ENCODE measurements at places on chromosomes 1 and 21. TPM values are rescaled to one million over a fixed set of nuclear protein-coding genes. Genes with fewer than 3 reads are reported as not detected.

DNA sequence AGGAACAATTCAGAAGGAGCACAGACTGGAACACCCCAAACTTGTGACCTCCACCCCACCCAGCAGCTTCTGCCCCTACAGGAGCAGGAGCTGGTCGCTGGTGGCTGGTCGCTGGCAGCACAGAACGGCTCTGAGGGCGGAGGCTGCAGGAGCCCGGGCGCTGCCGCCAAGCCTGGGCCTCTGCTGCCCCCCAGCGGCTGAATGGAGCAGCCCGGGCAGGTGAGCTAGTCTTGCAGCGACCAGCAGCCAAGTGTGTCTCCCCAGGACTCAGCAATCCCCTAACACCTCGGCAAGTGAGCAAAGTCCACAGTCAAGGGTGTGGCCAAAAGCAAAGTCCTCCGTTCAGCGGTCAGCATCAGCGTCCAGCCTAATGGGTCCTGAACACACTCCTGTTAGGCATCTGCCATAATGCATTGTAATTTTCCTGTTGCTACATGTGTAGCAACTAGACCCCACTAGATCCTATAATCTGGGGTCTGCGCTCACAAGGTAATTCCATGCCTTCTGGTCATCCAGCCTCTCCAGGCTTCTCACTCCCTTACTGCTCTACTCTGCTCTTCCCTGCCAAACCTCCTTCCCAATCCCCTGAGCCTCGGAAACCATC is 12.1 kb upstream of the GJB5 start:
- no peaks in the 10 kb centered on the region for H3K36me3 ChIP-seq
- DNase-seq: no peak
- H3K4me1 ChIP-seq: peaks cover 3% of the 10 kb centered on the region
- H3K27ac ChIP-seq: no peak overlapping the region
- H3K27me3 ChIP-seq: peaks cover under 1% of the 10 kb centered on the region
- no peak overlapping the region for H3K4me3 ChIP-seq

- no peak overlapping the region for H3K27ac ChIP-seq
- DNase-seq: no peak
- no peaks in the 10 kb centered on the region for H3K4me1 ChIP-seq
- no peak overlapping the region for H3K4me3 ChIP-seq
Measured at GRCh38 chr21:31132574-31133242, 94.4 kb upstream of the KRTAP19-8 start.

- no peaks in the 10 kb centered on the region for H3K36me3 ChIP-seq
- no peaks in the 10 kb centered on the region for H3K27me3 ChIP-seq
- peak; percentile 91 for DNase-seq
- H3K4me1 ChIP-seq: no peaks in the 10 kb centered on the region
- no peak overlapping the region for H3K4me3 ChIP-seq
- no peak overlapping the region for H3K27ac ChIP-seq
Measured at GRCh38 chr21:45735259-45736000, 91.9 kb downstream of the PCBP3 start.

- H3K36me3 ChIP-seq: no peaks in the 10 kb centered on the region
- no peaks in the 10 kb centered on the region for H3K27me3 ChIP-seq
- no peaks in the 10 kb centered on the region for H3K4me1 ChIP-seq
- H3K4me3 ChIP-seq: no peak overlapping the region
- H3K27ac ChIP-seq: no peak overlapping the region
Measured at GRCh38 chr1:248155927-248156326, 11.0 kb downstream of the OR2M5 start.

- no peaks in the 10 kb centered on the region for H3K27me3 ChIP-seq
- H3K4me1 ChIP-seq: peaks cover 15% of the 10 kb centered on the region
- H3K4me3 ChIP-seq: no peak overlapping the region
- H3K27ac ChIP-seq: no peak overlapping the region
- H3K36me3 ChIP-seq: peaks cover 6% of the 10 kb centered on the region
Measured at GRCh38 chr21:41873005-41873404, 6.1 kb downstream of the PRDM15 start.

GRCh38 chr21:43208561-43209332 is 39.9 kb downstream of the CRYAA start:
- no peak overlapping the region for H3K27ac ChIP-seq
- peaks cover 13% of the 10 kb centered on the region for H3K4me1 ChIP-seq
- H3K27me3 ChIP-seq: peaks cover 33% of the 10 kb centered on the region
- no peak overlapping the region for H3K4me3 ChIP-seq

- H3K4me1 ChIP-seq: peaks cover 21% of the 10 kb centered on the region
- no peaks in the 10 kb centered on the region for H3K27me3 ChIP-seq
- no peak for DNase-seq
- H3K27ac ChIP-seq: no peak overlapping the region
Measured at GRCh38 chr1:64755361-64755760, 10.5 kb downstream of the RAVER2 start.

DNA sequence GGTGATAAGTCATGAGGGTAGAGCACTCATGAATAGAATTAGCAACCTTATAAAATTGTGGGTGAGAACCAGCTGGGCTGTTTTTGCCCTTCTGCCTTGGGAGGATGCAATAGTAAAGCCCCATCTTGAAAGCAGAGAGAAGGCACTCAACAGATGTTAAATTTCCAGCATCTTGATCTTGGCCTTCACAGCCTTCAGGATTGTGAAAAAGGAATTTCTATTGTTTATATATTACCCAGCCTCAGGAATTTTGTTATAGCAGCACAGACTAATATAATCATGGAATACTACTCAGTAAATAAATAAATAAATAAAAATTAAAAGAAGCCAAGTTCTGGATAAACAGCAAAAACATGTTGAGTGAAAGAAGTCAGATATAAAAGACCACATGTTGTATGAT is 175.2 kb downstream of the KCNT2 start:
- no peaks in the 10 kb centered on the region for H3K27me3 ChIP-seq
- no peaks in the 10 kb centered on the region for H3K36me3 ChIP-seq
- no peak for DNase-seq
- H3K27ac ChIP-seq: no peak overlapping the region

Gene INPP5B
- 31.1 TPM for total RNA-seq

- H3K27me3 ChIP-seq: no peaks in the 10 kb centered on the region
- DNase-seq: no peak
- H3K27ac ChIP-seq: no peak overlapping the region
- no peaks in the 10 kb centered on the region for H3K4me1 ChIP-seq
- no peak overlapping the region for H3K4me3 ChIP-seq
Measured at GRCh38 chr1:115717541-115717940, 51.0 kb downstream of the CASQ2 start.

- no peak overlapping the region for H3K4me3 ChIP-seq
- no peaks in the 10 kb centered on the region for H3K4me1 ChIP-seq
- H3K27me3 ChIP-seq: no peaks in the 10 kb centered on the region
- no peaks in the 10 kb centered on the region for H3K36me3 ChIP-seq
- H3K27ac ChIP-seq: no peak overlapping the region
- DNase-seq: peak; percentile 45
Measured at GRCh38 chr21:35635261-35635660, 425.1 kb downstream of the SETD4 start.

GRCh38 chr1:43536864-43537358 is 6.2 kb downstream of the PTPRF start:
- H3K36me3 ChIP-seq: no peaks in the 10 kb centered on the region
- DNase-seq: no peak

DNA sequence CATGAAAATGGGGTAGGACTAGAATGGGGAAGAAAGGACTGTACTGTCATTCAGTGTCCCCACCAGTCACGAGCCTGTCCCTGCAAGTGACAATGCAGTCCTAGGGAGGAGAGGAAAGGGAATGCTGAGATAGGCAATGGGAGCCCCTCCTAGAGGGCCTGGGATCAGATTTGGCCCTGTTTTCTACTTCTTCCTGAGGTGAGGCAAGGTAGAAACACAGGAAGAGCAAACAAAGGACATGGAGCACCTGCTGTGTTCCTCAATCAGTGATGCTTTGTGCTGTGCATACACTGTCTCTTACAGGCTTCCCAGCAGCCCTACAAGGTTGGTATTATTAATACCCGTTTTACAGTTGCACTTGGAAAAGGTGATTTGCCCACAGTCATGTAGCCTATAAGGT is 6.1 kb downstream of the FABP3 start:
- H3K27me3 ChIP-seq: no peaks in the 10 kb centered on the region
- no peak overlapping the region for H3K27ac ChIP-seq
- DNase-seq: no peak
- no peaks in the 10 kb centered on the region for H3K4me1 ChIP-seq
- peaks cover 29% of the 10 kb centered on the region for H3K36me3 ChIP-seq

DNA sequence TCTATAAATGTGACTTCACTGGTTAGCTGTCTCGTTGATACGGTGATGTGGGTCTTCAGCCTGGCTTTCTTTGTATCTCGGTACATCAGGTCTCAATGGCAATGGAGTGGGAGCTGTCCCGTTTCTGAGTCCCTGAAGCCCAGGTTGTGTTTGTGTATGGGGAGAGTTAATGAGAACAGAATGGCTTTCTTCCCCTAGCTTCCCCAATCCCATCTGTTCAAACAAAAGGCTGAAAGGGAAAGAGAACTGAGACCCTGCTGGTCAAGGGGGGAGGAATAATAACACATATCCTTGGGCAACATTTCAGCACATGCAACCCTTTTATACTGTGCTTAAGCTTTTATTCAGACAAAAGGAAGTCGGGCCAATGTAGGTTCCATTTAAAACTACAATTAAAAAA is 28.4 kb upstream of the CASQ2 start:
- no peak overlapping the region for H3K4me3 ChIP-seq
- no peak for DNase-seq
- H3K36me3 ChIP-seq: no peaks in the 10 kb centered on the region
- H3K27me3 ChIP-seq: peaks cover 24% of the 10 kb centered on the region
- H3K27ac ChIP-seq: no peak overlapping the region

Gene LHX4
- total RNA-seq: not detected

Gene EXTL1
- total RNA-seq: not detected

- peak; percentile 90 for DNase-seq
- no peaks in the 10 kb centered on the region for H3K4me1 ChIP-seq
- no peak overlapping the region for H3K4me3 ChIP-seq
- peaks cover 57% of the 10 kb centered on the region for H3K27me3 ChIP-seq
- no peak overlapping the region for H3K27ac ChIP-seq
Measured at GRCh38 chr1:30413606-30414005, 309.8 kb downstream of the MATN1 start.

Gene SH3BGR
- 9.7 TPM for total RNA-seq

Gene CLCA1
- total RNA-seq: not detected

GRCh38 chr1:71223641-71224340 is 143.0 kb upstream of the ZRANB2 start:
- no peak overlapping the region for H3K4me3 ChIP-seq
- no peak overlapping the region for H3K27ac ChIP-seq
- no peak for DNase-seq
- H3K36me3 ChIP-seq: no peaks in the 10 kb centered on the region
- H3K27me3 ChIP-seq: no peaks in the 10 kb centered on the region
- no peaks in the 10 kb centered on the region for H3K4me1 ChIP-seq

DNA sequence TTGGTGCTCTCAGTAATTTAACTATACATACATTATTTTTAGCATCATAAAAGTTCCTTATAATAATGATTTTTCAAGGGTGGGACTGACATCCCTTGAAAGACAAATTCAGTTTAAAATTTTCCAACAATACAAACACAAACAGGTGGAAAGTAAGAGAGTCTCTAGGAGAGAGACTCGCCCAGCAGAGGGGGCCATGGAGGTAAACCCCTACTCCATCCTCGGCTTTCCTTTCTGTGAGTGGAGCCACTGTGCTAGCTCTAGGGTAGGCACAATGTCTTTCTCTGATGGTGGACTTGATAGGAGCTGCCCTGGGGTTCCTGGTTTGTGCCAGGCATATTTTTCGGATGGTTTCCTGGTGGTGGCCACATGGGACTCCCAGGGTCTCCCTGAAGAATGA is 8.3 kb downstream of the CSMD2 start:
- DNase-seq: no peak
- no peak overlapping the region for H3K4me3 ChIP-seq
- H3K27ac ChIP-seq: no peak overlapping the region
- no peaks in the 10 kb centered on the region for H3K36me3 ChIP-seq
- H3K4me1 ChIP-seq: no peaks in the 10 kb centered on the region

DNA sequence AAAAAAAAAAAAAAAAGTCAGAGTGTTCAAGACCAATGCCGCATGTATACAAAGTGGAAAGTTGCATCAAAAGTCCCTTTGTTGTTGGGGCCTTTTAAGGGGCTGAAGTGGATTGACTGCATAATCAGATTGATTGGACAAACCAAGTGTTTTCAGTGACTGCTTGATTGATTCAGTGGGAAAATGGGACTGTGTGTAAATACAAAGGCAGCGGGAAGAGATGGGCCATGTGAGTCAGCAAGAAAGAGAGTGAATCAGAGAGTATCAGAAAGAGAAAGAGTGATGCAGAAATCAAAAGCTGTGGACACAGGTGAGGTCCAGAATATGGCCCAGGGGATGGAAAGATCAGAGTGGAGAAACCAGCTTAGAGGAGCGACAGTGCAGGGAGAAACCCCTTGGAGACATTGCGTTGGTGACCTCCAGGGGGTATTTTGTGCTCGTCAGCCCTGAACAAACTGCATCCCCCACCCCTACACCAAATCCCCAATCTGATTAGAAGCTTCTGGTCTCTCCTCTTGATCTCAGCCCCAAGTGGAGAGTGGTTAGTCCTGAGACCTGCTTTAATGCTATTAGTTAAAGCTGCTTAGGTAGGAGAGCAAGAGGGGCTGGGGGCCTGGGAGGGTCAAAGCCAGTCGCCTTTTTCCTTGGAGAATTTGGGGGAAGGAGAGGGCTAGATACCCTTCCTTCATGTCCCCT is 5.1 kb upstream of the ETV3L start:
- H3K4me3 ChIP-seq: no peak overlapping the region
- no peak overlapping the region for H3K27ac ChIP-seq
- no peaks in the 10 kb centered on the region for H3K36me3 ChIP-seq
- no peaks in the 10 kb centered on the region for H3K4me1 ChIP-seq

DNA sequence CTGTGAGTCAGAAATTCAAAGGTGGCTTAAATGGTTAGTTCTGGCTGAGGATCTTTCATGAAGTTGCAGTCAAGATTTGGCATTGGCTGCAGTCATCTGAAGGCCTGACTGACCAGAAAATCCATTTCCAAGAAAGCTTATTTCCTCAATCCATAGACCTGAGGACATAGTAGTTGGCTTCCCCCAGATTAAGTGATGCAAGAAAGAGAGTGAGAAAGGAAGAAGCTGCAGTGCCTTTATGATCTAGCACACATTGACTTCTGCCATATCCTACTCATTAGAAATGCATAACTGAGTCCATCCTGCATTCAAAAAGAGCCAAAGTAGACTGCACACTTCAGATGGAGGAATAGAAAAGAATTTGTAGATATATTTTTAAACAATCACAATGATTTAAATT is 222.6 kb downstream of the COL24A1 start:
- H3K4me1 ChIP-seq: no peaks in the 10 kb centered on the region
- H3K27ac ChIP-seq: no peak overlapping the region
- H3K4me3 ChIP-seq: no peak overlapping the region
- no peak for DNase-seq
- no peaks in the 10 kb centered on the region for H3K27me3 ChIP-seq

- no peaks in the 10 kb centered on the region for H3K27me3 ChIP-seq
- H3K4me3 ChIP-seq: no peak overlapping the region
- H3K4me1 ChIP-seq: peaks cover 9% of the 10 kb centered on the region
- no peak for DNase-seq
- H3K36me3 ChIP-seq: no peaks in the 10 kb centered on the region
Measured at GRCh38 chr21:34112316-34113033, 39.1 kb downstream of the MRPS6 start.

All from esophagus muscularis mucosa (tissue), 4 donors.